ENCODE measurements at places on chromosomes 4 and X.

GRCh38 chrX:94204524-94204923 is 530.5 kb downstream of the FAM133A start:
- DNase-seq: no peak

DNA sequence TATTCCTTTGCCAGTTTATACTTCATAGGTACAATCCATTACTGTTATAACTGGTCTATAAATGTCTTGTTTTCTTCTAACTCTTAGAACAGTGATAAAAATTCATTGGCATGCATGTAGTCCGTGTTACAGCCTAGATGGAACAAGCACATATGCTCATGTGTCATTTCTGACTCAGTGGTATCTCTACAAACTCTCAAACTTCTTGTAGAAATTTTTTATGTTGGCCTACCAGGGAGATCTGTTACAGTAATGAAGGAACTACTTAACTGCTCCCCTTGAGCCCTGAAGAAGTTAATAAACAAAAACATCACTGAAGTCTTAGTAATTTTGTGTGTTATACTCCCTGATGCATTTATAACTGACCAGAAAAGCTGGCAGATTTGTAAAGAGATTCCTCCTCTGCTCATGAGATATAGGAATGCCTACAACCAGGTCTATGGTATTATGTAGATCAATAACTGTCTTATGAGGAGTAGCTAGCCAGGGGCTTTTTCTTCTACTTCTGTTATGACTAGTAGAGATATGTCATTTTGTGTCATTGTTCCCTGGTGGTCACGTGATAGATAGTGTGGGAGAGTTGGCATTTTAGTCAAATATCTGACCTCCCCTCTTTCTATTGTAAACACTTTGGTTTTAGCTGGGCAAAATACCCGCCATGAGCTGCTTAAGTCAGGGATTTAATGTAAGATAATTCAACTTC is 53.7 kb upstream of the FAAH2 start:
- no peak for DNase-seq

DNA sequence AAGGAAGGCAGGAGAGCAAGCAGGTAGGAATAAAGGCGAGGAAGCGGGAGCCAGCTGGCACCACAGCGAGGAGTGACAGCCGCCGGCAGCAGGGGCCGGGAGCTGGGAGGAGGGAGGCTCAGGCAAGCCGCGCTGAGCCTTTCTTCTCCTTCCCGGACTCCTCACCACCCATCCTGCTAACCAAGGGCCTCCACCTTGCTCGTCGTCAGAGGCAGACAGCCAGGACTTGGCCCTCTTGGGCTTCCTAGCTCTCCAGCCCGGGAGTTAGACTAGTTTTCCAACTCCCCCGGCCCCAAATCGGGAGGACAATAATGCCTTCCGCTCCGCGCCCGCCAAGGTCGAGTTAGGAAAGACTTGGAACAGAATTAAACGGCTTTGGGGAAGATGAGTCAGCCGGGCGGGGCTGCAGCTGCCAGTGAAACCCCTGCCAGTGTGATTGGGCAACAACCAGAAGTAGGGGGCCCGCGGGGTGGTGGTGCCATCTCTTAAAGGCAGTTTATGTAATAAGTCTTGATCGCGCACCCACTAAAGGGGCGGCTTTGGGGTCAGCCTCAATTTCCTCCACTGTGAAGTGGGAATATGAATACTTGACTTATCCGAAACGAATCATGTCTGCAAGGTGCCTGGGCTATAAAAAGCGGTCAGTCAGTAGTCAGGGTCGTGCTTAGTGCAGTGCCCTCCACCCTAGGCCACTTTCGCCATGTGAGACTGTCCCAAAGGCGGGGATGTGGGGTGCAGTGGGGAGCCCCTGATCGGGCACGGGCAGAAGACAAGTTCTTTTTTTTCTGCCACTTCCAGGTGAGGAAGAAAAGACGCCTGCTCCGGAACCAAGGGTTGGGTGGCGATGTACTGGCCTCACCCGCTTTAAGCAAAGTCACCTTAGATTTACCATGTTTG is 6.7 kb upstream of the HSD17B10 start:
- peak; percentile 15 for DNase-seq

DNA sequence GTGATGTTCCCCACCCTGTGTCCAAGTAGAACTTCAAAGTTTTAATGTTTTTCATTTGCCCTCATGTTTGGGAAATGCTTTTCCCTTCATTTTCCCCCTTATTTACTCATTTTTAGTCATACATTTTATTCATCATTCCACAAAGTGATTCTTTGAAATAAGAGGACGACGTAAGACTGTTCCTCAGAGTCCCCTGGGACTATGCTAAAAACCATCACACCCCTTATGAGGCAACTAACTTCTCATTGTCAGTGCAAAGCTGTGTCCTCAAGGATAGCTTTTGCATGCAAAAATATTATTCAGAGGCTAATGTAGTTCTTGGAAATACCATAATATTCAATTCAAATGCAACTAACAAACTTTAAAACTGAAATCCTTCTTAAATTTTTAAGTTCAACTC is 14.8 kb upstream of the ADGRG2 start:
- DNase-seq: no peak

DNA sequence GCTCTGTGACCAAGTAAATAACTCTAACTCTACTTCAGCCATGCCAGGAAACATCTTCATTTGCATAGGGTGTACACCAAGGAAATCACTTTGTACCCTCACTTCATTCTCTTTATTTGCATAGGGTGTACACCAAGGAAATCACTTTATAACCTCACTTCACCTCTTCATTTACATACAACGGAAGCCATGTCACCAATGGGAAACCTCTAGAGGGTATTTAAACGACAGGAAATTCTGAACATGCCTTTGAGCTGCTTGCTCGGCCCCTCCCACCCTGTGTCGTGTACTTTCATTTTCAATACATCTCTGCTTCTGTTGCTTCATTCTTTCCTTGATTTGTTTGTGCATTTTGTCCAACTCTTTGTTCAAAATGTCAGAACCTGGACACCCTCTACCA is 848.1 kb upstream of the FRG1 start:
- DNase-seq: no peak

DNA sequence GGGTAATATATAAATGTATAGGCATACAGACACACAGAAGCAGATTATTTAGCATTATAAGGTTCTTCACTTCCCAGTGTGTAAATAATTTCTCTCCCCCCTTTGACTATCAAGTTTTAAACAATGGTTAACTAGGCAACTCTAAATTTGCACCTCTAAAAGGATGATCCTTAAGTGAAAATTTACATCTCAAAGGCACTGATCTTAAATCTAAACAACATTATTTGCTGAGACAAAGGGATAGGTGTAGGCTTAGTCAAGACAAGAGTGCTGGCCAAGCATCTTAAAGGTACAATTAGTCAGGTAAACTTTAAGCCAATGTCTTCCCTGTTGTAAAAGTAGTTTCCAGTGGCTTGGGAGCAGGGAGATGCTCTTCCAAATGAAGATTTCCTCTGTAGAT is 33.0 kb downstream of the NLRP2B start:
- DNase-seq: no peak

- no peak for DNase-seq
Measured at GRCh38 chr4:102036016-102036415, 245.5 kb downstream of the BANK1 start.

- DNase-seq: no peak
Measured at GRCh38 chr4:28221536-28221935, 1360.9 kb downstream of the STIM2 start.

DNA sequence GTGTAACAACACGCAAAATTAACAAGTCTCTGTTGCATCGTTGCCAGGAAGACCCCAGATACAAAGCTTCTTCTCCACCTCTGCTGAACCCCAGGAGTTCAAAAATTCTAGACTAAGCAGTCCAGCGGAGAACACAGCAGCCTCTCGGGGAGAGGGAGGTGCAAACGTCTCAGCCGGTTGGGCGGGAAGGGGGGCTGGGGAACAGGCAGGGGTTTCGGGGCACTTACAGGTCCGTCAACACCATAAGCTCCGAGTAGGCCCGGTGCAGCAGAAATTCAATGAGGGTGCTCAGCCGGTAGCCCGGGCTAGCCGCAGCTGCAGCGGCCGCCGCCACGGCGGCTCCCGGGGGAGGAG is 394 bp downstream of the MED14 start:
- peak; percentile 36 for DNase-seq

DNA sequence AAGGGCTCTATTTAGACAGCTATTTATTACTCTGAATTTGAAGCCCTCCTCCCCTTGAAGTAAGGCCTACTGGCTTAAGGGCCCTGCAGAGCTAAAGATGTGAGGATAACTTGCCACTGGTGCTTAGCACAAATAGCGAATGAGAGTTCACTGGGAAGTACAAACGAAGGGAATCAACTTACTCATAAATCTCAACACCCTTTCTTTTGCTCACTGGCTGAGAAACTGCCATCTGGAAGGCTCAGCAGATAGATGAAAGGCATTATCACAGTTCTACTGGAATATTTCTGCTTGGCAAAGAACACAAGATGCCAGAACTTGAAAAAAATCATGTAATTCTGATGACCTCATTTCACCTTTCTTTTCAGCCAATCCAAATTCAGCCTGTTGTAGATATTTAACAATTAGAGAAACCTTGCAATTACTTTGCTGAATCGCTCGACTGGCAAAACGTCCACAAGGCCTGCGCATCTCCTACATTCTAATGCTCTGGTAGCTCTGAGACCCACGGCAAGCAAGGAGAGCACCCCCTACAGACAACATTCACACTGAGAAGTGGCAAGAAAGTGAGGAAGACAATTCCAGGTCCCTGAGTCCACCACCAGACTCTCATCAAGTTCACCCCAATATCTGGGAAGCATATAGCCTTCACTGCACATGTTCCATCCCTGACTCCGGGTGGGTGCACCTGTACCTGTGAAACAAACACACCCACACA is 27.5 kb downstream of the TSPAN5 start:
- DNase-seq: no peak

GRCh38 chrX:617401-617800 is 13.2 kb upstream of the SHOX start:
- no peak for DNase-seq

DNA sequence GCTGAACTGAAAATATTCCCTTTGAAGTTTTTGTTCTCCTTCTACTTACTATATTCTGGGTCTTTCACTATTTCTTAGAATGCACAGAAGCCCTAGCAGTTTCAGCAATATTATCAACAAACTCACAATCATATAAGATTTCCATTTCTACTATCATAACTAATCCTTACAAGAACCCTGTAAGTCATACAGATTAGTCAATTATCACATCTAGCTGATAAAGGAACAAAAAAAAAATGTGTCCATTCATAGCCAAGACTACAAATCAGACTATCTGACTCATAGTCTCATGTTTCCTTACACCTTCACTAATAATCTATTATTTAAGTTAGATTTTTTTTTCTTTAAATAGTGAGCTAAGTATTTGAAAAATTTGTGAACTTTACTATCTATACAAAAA is 72.5 kb downstream of the LRBA start:
- DNase-seq: no peak

- peak; percentile 17 for DNase-seq
Measured at GRCh38 chr4:2798399-2799223, 5.7 kb downstream of the SH3BP2 start.

DNA sequence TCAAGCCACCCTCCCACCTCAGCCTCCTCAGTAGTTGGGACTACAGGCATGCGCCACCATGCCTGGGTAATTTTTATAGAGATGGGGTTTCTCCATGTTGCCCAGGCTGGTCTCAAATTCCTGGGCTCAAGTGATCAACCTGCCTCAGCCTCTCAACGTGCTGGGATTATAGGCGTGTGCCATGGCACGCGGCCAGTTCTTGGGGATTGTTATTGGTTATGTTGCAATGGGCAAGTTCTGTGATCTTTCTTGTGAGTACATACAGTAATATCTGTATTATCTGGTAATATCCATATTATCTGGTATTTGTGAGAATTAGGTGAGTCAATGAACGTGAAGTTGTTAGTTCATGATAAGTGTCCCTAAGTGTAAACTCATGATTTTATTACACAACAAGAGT is 90.3 kb upstream of the TBL1X start:
- no peak for DNase-seq

GRCh38 chrX:64206556-64207162 is 1.2 kb upstream of the AMER1 start:
- DNase-seq: peak; percentile 25

DNA sequence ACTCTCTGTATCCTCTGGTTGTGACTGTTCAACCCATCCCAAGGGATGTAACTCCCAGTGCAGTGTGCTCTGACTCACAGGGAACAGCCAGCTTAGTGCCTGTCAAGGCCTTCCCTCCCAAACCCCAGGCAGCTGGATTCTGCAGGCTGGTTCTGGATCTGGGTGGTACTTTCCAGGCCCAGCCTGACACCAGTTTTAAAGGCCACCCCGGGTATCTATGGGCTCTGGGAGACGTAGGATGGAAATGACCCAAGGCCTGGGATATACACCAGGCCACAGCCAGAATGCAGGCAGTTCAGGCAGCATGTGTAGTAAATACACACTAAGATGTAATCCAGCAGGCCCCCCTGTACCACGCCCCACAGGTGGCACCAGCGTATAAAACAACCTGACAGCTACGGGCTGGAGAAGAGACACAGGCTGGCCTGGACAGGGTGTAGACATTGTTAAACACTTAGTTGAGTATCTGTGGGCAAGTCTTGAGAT is 64.2 kb downstream of the SPINK2 start:
- DNase-seq: no peak

- no peak for DNase-seq
Measured at GRCh38 chr4:16023776-16024408, 59.9 kb downstream of the PROM1 start.

DNA sequence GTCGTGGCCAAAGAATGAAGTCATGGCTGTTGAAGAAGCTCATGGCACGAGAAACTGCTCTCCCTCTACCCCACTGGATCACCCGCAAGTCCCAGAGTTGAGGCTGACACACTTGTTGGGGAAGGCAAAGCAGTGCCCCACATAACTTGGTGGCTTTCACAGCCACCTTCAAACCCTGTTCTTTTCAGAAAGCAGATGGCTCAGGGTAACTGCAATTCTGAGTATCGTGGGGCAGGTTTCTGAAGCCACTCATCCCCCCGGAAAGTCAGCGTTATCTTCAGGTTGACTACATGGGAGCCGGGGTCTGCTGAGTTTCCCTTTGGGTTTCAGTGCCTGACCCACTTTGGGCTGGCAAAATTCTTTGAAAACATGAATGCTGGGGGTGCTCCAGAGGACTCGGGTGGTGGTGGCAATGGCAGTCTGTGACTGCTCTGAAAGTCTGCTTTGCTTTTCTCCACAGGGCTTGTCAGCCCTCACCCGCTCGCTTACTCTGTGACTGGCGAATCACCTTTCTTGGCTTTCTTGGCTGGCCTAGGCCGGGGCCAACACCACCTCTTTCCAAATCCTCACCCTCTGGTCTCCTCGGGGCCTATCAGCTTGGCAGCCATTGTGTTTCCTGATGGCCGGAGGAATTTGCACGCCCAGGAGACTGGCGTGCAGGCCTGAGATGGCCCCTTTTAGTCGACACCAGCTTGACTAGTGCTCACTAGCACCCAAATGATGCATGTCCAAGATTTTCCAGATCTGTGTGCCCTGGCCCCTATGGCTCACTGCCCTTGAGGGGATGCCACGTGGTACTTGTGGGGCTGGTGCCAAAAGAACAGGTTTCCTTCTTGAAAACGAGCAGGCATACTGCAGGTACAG is 7.3 kb downstream of the PPP1R3F start:
- no peak for DNase-seq

- no peak for DNase-seq
Measured at GRCh38 chrX:21373637-21374162, 518 bp upstream of the CNKSR2 start.
